Psoas muscle (tissue), 8 donors: ENCODE measurements at places on chromosomes 3 and 15. TPM values are rescaled to one million over a fixed set of nuclear protein-coding genes. Genes with fewer than 3 reads are reported as not detected.
A peak's percentile ranks its signal among the peaks of the same experiment; 100 is the strongest.

- DNase-seq: peak; percentile 93
Measured at GRCh38 chr3:39146611-39147591, 6.5 kb downstream of the CSRNP1 start.

SPINT1 gene
- polyA plus RNA-seq: 0.03 TPM

GRCh38 chr15:36591536-36592411 is 12.3 kb downstream of the CDIN1 start:
- no peak for DNase-seq

GRCh38 chr15:61687124-61687523 is 373.1 kb downstream of the VPS13C start:
- DNase-seq: no peak
